Fibroblast of skin of right biceps (primary cell): ENCODE measurements at places on chromosomes 5 and 9.
A peak's percentile ranks its signal among the peaks of the same experiment; 100 is the strongest.

GRCh38 chr5:82374637-82375036, 96.5 kb upstream of the RPS23 start:
- no peak for DNase-seq

DNA sequence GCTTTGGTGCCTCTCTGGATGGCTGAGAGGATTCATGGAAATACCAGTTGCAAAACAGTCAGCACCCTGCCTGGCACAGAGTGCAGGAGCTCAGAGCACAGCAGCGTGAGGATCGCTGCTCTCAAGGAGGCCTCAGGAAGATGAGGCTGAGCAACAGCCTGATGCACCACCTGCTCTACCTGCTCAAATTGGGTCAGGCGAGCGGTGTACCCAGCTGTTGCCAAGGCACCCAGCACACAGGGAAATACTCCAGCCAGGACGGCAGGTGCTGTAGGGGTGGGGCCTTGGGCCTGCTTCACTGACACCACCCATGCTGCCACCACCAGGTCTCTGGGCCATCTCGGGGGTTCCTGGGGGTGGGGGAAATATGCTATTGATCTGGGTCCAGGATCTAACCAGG, 4.3 kb downstream of the EEIG1 start:
- no peak for DNase-seq

GRCh38 chr9:135887021-135887507, 20.3 kb downstream of the CAMSAP1 start:
- DNase-seq, result no peak

DNA sequence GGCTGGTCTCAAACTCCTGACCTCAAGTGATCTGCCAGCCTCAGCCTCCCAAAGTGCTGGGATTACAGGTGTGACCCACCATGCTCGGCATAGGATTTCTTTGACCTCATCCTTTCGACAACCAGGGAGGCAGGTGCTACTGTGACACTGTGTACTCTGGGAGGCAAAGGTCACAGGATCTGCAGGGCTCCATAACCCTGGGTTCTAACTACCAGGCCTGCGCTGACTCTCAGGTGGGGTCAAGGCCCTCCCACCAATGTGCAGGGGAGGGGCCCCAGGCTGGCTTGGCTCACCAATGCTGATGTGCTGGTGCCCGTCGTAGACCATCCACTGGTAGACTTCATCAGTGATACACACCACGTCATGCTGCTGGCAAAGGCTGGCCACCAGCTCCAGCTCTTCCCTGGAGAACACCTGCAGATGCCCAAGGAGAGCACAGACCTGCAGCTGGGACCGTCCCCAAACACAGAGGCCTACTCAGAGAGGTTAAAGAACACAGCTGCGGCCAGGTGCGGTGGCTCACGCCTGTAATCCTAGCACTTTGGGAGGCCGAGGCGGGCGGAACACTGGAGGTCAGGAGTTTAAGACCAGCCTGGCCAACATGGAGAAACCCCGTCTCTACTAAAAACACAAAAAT, 7.0 kb upstream of the SPOUT1 start:
- DNase-seq, result no peak

DNA sequence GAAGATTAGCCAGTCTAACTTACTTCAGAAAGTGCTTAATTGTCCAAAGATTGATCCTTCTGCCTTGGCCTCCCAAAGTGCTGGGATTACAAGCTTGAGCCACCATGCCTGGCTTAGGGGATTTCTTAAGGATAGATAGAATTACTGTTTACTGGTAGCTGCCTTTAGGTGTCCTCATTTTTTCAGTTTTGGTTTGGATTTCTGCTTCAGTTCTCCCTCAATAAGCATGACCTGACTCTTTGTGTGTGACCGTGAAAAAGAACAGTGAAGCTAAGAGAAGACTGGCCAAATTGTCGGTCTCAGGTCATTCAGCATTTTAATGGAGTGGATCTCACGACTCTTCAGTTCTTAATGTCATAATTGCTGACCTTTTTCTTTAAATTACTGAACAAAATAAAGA, 22.9 kb upstream of the CMYA5 start:
- DNase-seq, result no peak

DNA sequence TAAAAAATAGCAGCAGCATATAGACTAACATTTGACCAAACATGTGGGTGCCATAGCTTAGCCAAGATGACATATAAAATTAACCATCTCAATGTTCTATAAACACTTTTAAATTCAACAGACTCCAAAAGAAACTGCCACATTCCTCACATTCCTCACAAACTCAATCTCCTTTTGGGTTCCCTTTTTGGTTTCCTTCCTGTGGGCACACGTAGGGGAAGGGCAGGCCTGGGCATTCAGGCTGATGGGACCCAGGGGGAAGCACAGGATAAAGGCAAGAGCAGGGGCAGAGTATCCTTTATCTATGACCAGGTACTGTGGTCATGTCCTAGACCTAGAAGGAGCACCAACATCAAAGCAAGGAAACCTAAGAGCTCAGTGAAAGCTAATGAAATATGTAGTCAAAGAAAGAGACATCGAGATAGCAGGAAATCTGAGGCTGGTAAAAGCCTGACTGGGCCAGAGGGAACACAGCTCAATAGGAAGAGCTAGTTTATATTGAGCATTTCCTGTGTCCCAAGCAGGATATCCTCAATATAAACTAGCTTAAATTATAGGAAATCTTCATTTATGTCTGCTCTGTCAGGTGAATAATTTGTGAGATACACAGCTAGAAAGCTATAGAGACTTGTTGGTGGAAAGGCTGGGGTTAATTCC, 13.6 kb upstream of the ERAP1 start:
- DNase-seq, result peak; percentile 28

DNA sequence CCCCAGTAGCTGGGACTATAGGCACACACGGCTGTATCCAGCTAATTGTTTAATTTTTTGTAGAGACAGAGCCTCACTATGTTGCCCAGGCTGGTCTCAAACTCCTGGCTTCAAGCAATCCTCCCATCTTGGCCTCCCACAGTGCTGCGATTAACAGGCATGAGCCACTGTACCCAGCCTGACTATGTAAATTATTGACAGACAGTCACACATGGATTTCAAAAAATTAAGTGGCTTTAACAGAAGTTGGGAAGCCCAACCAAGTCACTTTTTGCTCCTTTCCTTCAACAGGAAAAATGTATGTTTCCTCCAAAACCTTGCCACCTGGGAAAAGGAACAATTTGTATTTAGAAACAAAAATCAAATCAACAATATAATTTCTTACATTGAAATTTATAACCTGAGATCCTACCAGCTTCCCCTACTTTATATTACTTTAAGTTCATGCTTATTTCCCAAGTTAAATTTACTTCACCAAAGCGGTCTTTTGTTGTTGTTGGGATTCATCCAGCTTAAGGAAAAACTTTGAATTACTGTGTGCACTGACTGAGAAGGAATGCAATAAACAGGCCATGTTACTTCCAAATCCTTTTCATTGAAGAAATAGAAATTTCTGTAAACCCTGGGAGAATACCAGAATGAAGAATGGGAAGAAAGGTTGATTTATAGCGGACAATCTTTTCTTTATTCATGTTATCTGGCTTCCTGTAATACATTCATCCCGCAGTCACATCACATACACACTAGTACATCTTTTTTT, 8.6 kb downstream of the PCA3 start:
- peak; percentile 17 for DNase-seq

DNA sequence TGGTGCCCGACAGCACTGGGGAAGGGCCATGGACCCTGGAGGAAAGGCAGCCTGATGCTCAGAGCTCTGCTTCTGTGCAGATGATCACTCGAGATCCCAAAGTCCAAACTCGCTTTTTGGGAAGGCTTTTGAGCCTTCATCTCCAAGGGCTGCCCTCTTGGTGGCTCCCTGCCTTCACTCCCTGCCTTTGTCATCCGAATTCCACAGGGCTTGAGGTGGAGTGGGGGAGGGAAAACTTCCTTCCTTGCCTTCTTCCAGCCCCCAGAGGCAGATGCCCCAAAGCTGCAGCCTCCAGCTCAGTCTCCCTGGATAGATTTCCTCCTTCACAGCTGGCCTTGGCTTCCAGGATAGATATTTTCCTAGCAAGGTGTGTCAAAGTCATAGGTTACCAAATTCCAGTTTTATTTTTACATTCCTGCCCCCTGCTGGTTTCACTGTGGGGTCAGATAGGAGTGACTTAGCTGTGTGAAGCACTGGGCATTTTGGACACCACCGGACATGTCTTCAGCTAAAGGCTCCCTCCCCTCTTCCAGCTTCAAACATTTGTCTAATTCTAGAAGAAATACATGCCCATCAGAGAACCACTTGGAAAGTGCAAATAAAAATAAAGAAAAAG, 268.2 kb downstream of the HSPA4 start:
- no peak for DNase-seq

DNA sequence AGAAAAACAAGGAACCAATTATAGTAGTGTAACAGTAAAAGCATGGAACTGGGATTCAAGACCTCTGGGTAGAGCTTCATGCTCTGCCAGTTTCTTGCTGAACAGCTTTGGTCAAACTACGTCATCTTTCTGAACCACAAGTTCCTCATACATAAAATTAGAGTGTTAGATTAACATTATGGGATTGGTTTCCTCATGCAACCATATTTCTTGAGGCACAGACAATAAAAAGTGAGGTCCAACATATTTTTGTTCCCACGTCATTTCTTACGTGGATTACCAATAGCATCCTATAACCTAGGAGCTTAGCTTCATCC, 354.8 kb downstream of the TMEM232 start:
- DNase-seq, result no peak

DNA sequence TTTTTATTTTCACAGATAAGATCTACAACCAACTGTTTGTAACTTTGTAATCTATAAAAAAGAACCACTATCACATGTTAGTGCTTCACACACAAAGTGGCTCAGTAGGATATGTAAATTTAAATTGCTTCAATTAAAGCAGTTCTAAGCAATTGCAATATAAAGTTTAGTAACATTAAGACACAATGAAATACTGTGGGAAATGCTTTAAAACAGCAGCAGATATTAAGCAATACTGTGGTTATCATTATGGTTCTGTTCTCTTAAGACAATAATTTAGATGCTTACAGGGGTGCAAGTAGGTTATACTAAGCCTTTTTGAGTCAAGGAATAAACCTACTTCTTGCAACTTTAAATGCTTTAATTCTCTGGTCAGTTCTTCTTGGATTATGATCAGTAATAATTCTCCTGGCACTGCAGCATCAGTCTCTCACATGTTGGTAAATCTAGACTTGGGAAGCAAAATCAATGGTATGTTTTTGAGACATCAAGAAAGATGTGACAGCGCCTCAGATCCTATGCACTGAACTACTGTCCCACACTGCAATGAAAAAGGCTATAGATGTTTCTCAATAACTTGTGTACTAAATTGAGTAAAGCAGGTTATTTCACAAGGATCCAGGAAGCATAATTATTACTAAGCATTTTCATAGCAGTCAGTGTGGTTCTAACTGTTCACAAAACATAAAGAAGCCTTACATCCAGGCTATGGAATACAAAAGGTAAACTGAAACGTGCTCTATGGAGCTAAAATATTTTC, 338.7 kb upstream of the PDE4D start:
- no peak for DNase-seq

DNA sequence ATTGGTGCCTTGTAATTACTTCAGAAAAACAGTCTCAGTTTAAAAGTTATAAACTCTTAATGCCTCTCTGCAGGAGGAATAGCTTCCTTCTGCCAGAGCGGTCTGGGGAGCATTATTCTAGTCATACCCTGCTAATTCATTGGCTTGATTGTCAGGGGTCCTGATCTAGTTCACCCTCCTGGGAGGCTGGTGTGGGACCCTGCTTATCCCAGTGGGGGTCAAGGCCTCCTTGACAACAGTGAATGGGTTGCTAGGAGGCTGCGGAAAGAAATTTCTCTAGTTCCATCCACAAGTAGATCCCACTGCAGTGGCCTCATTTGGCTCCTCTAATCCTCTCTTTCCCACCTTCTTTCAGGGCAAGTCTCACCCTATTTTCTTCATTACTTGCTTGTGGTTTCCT, 105.7 kb downstream of the TMC1 start:
- DNase-seq, result no peak

DNA sequence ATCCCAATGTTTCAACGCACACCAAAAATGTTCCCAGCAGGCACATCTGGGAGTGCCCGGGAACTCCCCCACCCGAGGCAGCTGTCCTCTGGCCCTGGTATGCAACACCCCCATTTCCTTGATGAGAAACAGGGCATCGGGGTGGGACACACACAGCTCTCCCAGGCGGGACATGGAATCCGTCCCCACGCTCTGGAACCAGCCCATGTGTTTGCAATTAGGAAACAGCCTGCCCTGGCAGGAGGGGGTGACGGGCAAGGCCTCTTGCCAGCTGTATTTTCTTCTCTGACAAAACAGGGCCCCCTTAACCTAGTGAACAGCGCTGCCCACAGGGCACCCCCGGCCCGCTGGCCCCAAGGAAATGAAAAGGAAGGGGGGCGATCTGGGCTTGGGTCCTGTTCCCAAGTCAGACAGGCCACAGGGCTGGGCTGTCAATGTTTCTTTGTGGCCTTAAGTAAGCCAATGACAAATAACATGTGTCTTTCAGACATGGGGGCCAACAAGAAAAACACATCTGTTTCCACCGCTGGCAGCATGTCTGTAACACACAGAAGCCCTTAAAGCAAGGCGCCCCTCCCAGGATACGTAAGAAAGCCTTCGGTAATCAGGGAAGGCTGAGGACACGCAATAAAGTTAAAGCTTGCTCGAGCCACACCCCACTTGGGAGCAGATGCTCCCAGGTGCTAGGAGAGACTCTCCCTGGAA, 125.3 kb downstream of the ROR2 start:
- peak; percentile 62 for DNase-seq

DNA sequence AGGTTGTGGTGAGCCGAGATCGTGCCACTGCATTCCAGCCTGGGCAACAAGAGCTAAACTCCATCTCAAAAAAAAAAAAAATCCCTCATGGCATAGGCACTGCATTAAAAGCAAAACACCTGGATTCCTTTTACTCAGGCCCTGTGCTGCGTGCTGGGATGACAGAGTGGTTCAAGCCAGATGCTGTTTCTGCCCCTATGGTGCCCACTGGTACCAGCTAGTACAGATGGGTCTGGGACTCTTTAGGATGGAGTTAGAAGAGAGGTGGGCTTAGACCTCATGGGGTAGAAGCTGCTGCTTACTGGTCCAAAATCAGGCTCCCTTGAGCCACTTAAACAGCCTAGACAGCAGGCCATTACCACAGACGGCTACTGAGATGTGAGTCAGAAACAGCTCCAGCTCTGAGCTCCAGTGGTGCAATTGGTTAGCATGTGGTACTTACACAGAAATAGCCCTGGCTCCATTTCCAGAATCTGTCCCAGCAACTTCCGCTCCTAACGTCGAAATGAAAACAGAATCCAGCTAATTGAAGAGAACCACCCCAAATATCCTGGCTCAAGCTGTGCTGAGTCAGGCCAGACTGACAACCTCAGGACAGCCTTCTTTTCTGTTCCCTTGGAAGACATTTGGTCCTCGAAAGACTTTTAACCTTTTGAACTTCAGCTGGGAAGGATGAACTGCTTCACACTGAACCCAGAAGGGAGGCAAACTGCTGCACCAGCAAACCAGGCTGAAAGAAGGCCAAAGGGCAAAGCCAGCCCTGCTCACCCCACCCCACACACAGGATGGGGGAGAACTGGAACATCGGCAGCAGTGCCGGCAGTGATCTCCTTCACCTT, 15.5 kb downstream of the C5orf15 start:
- peak; percentile 81 for DNase-seq

GRCh38 chr9:129716091-129716490, 36.8 kb downstream of the PTGES start:
- peak; percentile 71 for DNase-seq
